Daoy (cell line): ENCODE measurements at places on chromosomes 7 and 10.

- DNase-seq, result no peak
Measured at GRCh38 chr7:138477581-138477980, 17.5 kb downstream of the TRIM24 start.

DNA sequence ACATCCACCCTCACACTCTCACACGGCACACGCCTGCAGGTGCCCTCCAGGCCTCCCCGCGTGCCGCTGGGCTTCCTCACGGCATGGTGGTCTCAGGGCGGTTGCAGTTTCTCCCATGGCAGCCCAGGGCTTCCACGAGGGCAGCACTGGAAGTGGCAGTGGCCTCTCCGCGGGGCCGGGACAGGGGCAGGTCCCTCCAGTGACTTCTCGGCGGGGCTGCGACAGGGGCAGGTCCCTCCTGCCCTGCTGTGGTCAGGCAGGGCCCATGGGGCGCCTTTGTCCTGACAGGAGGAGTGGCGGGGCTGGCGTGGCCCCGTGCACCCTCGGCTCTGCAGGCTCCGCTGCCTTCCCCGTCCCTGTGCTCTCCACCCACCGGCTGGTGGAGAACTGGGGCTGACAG, 19.0 kb downstream of the PWWP2B start:
- no peak for DNase-seq

GRCh38 chr10:3010334-3010733, 57.0 kb upstream of the PFKP start:
- DNase-seq, result no peak

GRCh38 chr7:98051118-98051744, 55.4 kb upstream of the LMTK2 start:
- DNase-seq, result no peak

DNA sequence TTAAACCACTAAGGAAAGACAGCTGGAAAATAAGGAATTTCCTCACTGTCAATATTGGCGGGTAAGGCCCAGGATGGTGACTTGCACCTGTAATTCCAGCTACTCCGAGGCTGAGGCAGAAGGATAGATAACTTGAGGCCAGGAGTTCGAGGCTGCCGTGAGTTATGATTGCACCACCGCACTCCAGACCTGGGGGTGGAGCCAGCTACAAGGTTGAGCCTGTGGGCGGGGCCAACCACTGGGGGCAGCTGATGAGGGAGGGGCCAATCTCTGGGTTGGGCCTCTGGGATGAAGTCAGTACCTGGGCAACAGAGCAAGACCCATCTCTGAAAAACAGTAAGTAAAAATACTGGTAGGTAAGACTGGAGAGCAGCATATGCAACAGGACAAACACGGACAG, 80.1 kb upstream of the ADO start:
- DNase-seq, result no peak

GRCh38 chr10:26221541-26221940, 5.0 kb downstream of the GAD2 start:
- no peak for DNase-seq

- DNase-seq, result no peak
Measured at GRCh38 chr7:95427914-95428516, 6.8 kb downstream of the PON2 start.

- no peak for DNase-seq
Measured at GRCh38 chr10:47043928-47044538, 132.8 kb downstream of the PTPN20 start.

GRCh38 chr7:156487811-156488533, 152.6 kb upstream of the RNF32 start:
- no peak for DNase-seq

DNA sequence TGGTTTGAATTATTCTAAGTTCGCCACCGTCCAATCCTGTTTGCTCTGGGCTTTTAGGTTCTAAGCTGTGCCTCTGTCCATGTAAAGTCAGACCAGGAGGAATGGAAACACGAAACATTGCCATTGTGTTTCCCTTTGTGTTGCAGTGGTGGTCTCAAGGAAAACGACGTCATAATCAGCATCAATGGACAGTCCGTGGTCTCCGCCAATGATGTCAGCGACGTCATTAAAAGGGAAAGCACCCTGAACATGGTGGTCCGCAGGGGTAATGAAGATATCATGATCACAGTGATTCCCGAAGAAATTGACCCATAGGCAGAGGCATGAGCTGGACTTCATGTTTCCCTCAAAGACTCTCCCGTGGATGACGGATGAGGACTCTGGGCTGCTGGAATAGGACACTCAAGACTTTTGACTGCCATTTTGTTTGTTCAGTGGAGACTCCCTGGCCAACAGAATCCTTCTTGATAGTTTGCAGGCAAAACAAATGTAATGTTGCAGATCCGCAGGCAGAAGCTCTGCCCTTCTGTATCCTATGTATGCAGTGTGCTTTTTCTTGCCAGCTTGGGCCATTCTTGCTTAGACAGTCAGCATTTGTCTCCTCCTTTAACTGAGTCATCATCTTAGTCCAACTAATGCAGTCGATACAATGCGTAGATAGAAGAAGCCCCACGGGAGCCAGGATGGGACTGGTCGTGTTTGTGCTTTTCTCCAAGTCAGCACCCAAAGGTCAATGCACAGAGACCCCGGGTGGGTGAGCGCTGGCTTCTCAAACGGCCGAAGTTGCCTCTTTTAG, 46.3 kb upstream of the DMBT1 start:
- no peak for DNase-seq

GRCh38 chr10:130631142-130632096, 495.2 kb downstream of the GLRX3 start:
- DNase-seq, result peak; percentile 18

DNA sequence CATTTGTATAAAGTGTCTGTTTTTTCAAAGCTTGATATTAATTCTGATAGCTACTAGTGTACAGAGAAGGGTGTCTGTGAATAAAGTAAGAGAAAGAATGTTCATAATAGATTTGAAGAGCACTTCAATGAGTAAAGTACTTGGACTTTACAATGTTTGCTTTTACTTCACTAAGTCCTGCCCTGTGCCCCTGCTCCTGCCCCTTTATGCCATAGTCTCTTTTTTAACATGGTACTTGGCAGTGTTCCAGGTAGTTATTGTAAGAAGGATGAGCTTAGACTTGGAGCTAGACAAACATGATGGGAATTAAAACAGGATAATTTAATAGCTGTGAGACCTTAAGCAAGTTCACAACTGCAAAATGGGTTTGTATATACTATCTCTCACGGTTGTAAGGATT, 41.0 kb downstream of the ZEB1 start:
- no peak for DNase-seq

GRCh38 chr7:25124465-25125136, 459 bp downstream of the CYCS start:
- DNase-seq, result no peak

DNA sequence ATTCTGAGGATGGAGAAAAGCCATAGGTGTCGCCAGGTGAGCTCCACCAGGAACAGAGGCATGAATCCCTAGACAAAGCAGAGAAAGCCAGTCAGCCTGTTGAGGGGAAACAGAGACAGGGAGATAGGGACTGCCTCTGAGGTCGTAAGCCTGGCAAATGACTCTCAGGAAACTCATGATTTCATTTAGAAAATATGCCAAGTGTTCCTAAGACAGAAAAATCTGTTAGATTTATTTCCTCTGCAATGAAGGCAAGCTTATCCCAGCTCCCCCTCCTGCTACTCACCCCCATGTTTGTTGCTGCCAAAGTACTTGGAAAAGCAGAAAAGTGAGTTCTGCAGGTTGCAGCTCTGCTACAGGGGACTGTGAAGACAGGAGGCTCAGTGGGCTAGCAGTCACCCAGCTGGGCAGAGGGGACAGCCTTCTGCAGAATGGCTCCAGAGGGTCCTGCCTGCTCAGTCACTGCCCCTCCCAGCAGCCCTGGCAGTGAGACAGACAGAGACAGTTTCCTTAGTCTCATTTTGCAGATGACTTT, 184.3 kb downstream of the ADRA2A start:
- DNase-seq, result no peak

DNA sequence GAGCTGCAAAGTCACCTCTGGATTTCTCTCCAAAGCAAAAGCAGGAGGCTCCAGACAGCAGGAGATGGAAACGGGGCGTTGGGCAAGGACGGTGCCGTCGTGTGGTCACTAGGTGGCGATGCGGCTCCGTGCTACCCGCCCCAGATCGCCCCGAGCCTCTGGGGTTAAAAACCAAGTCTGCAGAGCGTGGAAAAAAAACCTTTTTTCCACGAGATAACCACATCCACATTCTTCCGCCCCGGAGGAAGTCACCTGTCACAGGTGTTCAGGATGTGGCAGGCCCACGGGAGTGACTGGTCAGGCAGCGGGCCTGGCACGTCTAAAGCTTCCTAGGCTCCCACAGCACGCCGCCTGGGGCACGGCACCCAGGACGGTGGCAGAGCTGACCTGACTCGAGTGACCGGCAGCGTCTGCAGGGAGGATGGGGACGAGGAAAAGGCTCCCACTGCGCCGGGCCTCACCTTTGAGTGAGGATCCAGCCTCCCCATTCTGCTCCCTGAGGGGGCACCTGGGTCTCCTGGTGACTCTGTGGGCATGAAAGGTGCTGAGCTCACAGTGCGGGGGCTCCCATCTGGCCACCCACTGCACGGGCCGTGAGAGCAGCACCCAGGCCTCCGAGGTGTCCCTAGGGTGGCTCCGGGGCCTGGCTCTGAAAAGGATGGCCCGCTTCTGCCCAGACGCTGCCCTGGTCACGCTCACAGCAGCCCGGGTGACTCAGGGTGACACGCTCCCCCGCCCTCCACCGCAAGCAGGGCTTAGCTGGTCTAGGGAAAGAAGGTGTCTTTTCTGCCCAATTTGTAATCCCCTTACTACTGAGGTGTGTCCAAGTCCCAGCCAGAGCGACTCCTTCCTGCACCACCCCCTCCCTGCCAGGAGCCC, 71.3 kb upstream of the TNRC18 start:
- DNase-seq, result peak; percentile 90

DNA sequence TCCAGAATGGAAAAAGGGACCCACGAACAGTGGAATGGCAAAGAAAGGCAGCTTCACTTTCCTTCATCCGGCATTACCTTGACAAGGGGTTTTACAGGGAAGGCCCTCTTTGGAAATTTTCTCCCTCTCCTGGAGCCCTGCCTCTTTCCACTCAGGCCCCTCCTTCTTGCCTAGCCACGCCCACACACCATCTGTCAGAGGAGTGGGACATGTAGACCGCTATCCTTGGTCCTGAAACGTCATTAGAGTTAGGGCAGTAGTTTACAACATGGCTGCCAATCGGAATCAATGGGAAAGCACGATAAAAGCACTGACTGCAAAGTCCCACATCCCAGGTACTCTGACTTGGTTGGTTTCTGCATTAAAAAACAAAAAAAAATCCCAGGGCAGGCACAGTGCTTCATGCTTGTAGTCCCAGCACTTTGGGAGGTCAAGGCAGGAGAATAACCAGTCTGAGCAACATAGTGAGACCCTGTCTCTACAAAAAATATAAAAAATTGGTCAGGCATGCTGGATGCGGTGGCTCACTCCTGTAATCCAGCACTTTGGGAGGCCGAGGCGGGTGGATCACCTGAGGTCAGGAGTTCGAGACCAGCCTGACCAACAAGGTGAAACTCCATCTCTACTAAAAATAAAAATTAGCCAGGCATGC, 96.4 kb downstream of the MARCHF5 start:
- DNase-seq, result peak; percentile 68

DNA sequence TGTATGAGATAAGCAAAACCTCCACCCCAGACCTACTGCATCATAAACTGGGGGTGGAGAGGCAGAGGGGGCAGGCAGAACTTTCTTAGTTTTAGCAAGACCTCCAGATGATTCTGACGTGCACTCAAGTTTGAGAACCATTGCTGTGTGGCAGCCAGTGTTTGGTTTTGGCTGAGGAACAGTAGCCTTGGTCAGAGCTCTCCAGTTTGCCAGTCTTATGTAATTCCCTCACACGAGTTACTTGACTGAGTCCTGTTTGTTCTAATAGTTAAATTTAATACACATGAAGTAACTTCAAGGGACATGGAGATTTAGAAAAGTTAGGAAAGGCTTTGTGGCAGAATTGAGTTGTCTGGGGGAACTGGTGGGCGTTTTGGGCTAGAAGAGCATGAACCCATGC, 38.5 kb downstream of the GARS1 start:
- DNase-seq, result no peak

DNA sequence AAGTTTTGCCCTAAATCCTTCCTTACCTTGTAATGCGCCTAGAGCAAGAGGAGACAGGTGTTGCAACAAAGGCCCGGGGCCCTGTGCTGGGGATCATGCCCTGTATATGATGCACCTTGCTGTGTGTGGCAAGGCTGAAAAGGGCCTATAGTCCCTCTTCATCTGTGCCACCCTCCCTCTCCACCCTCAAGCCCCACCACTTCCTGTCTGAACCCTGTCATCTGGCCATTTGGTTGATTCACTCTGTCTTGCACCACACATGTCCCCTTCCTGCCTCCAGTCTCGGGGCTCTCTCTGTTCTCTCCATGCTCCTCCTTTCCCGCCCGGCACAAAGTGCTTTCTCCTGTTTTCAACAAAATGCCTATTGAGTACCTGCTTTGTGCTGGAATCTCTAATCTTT, 11.5 kb upstream of the MALSU1 start:
- no peak for DNase-seq

GRCh38 chr10:124597846-124598165, 136.2 kb downstream of the LHPP start:
- no peak for DNase-seq

GRCh38 chr10:128064108-128064969, 61.9 kb downstream of the MKI67 start:
- peak; percentile 71 for DNase-seq

DNA sequence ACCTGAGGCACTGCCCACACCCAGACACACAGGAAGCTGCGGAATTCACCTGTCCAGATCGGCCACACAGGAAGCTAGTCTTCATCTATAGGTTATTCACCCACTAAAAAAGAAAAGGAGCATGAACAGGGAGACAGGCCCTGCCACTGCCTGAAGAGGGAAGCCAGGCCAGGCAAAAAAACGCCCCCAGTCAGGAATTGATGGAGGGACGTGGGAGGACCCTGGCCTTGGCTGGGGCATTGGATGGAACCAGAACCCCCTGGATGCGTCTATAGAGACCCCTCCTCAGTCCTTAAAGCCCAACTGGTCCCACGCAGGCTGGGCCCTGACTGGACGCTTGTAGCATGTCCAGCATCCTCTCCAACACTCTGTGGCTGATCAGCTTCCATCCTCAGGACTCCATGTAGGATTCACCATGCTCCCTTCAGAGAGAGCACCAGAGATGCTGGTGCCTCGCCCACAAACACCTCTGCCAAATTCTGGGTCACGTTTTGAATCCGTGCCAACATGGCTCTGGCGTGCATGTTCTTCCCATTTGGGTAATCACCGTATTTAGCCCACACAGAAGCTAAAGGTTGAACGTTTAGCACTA, 259.3 kb upstream of the TCERG1L start:
- DNase-seq, result no peak

DNA sequence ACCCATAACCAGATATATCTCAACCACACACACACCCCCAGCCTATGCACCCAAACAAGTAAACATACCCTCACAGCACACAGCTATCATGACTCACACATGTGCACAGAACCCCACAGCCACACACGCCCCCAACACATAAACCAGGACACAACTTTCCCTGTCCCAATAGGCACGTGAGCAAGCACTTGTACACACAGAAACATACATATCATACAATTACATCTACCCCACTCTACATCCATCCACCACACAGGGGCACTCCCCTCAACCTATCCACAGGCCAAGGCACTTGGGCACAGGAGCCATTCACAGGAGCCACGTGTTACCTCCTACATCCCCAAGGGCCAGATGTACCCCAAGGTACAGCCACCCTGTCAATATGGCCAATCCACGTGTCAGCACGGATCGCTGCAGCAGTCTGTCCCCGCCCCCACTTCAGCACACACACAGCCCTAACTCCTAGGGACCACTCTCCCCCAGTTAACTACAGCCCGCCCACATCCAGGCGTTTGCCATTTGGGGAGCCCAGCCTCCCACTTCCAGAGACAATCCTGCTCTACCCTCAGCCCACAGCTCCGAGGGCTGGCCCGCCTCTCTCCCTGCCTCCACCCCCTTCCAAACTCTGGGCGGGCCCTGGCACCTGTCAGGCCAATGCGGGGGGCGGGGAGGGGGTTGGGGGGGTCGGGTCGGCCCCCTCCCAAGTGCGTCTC, 163.5 kb downstream of the SH3PXD2A start:
- DNase-seq, result no peak
